Kidney (tissue), 22 donors: ENCODE measurements at places on chromosomes 13 and 19. TPM values are rescaled to one million over a fixed set of nuclear protein-coding genes. Genes with fewer than 3 reads are reported as not detected.

GRCh38 chr19:56740501-56740900 lies 68.9 kb upstream of the ZNF835 start:
- DNase-seq = no peak

DNA sequence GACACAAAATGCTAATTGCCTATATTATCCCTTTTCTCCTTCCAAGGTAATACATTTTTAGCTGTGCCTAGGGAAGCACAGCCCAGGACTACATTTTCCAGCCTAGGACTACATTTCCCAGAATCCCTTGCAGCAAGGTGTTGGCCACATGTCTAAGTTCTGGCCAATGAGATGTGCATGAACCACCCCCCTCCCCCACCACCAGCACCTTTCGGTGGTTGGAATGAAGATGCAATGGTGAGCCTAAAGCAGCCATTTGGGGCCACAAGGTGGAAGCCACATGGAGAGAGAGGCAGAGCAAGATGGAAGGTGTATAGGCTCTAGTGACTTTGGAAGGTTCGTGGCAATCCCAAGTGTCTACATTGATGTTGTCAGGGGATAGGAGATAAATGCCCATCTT lies 16.2 kb downstream of the UNC13A start:
- peak; percentile 10 for DNase-seq

GRCh38 chr13:59476366-59476765 lies 687.4 kb downstream of the DIAPH3 start:
- DNase-seq = no peak

DNA sequence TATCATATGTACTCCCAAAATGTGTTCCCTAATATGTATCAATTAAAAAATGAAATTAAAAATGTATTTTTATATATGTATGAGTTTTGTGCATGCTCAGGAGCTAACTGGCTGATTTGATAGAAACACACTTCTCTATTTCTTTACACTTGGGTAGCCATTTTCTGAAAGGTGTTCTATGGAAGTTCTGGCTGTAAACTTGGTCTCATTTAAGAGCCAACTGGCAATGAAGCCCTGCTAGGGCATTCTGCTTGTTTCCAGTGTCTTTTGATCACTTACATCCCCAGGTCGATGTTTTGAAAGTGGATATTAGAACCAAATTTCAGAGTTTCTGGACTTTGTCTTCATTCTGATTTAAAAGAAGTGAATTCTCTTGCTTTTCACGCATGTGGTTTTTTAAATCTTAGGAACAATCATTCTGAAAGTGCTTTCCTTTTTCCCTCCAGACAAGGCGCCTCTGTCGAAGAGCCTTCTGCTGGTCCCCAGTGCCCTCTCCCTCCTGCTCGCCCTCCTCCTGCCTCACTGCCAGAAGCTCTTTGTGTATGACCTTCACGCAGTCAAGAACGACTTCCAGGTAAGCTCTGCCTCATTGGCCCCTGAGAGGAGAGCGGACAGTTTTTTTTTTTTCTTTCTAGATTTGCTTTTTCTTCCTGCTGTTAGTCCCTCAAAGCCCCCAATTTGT lies 20.1 kb downstream of the GPR18 start:
- no peak for DNase-seq

DNA sequence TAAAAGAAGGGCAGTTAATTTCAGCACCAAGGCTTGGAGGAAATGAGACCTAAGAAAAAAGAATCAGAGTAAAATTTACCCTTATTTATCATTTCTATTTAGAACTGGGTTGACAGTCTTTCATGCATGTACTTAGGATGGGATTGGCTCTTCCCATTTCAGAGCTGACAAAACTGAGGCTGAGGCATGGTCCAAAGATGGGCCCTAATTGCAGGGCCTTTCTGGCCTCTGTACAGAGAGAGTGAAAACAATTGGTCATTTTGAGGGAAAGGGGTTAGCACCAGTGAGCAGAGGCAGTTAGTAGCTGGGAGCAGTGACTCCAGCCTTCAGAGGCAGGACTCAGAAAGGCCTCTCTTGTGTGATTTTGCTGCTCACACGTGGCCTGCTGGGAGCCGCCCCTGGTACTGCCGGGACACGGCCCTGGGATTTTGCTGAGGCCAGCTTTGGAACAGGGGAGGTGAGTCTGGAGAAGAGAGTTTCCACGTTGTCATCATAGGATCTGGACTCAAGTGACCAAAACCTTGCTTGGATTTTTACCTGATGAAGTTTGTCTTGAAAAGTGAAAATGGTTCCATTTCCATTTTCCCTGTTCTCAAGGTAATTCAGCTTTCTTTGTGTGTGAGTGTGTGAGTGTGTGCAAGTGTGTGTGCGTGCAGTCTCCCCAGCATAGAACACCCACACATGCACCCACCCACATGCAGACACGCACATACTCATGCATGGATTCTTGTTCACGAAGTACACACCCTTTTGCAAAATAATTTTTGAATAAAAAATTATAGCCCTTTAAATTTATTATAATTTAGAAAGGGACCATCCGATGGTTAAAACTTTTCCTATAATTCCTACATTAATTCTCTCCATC lies at the start of gene ZNF536:
TSS of gene ZNF536 (plus strand) at position 425 of the 865 bp plus-strand sequence. CDS start 71,179 bp downstream, outside the sequence.
- DNase-seq = no peak

GRCh38 chr13:33509642-33510229 lies 224.2 kb upstream of the STARD13 start:
- DNase-seq = no peak

DNA sequence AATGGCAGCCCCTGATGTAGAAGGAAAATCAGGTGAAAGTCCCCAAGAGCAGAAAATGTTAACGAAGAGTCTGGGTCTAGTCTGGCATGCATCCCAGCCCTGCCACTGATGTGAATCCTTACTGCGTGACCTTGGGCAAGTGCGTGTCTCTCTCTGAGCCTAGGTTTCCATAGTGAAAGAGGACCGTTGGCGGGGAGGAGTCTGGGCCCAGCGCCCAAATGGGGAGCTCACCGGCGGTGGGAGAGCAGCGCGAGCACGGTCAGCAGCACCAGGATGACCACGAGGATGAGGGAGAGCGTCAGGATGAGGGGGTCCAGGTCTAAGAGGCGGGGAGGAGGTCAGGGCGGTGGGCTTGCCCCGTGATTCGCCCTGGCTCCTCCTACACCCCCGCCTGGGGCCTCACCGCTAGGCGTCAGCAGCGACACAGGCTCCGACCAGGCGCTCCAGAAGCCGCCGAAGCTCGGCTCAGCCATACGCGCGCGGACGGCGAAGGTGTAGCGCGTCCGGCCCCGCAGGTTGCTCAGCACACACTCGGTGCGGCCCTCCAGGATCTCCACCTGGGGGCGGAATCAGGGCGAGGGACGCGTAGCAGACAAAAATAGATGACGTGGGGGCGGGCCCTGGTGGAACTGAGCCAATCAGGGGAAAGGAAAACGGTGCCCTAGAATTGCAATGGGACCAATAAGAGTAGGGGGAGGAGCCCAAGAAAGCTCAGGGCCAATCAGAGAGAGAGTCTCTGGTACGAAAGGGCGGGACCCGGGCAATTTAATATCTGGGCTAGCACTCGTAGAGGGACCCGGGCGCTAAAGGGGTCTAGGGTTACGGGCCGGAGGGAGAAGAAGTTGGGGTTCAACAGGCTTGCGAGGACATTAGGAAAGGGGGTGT lies 3.2 kb downstream of the EPOR start:
- DNase-seq = peak; percentile 99

- no peak for DNase-seq
Measured at GRCh38 chr19:56147307-56147706, 6.2 kb downstream of the ZNF444 start.

DNA sequence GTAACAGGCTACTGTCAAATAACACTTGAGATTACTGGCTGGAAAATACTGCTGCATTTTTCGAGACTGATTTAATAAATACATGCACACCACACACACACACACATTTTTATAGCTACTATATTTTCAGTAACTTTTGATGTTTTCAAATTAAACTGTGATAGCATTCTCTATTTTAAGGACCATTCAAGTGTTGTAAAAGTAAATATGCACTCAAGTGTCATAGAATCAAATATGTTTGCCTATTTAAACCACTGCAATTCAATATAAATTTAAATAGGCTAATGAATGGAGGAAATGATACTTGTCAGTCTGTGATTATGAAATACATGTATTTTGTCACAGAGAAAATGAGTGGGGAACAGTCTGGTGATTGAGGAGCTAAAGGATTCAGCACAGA lies 86.7 kb upstream of the TUBA3C start:
- DNase-seq = no peak

The CFD gene
- total RNA-seq = 35.1 TPM

The KLK13 gene
- total RNA-seq = not detected

The ZNF492 gene
- total RNA-seq = 0.25 TPM

The PEAK3 gene
- 2.1 TPM for total RNA-seq

The KIR2DL3 gene
- 0.25 TPM for total RNA-seq

The CYP2A6 gene
- total RNA-seq = not detected
